CD4-positive, alpha-beta memory T cell (primary cell): ENCODE measurements at places on chromosomes 13 and 19. TPM values are rescaled to one million over a fixed set of nuclear protein-coding genes. Genes with fewer than 3 reads are reported as not detected.

DNA sequence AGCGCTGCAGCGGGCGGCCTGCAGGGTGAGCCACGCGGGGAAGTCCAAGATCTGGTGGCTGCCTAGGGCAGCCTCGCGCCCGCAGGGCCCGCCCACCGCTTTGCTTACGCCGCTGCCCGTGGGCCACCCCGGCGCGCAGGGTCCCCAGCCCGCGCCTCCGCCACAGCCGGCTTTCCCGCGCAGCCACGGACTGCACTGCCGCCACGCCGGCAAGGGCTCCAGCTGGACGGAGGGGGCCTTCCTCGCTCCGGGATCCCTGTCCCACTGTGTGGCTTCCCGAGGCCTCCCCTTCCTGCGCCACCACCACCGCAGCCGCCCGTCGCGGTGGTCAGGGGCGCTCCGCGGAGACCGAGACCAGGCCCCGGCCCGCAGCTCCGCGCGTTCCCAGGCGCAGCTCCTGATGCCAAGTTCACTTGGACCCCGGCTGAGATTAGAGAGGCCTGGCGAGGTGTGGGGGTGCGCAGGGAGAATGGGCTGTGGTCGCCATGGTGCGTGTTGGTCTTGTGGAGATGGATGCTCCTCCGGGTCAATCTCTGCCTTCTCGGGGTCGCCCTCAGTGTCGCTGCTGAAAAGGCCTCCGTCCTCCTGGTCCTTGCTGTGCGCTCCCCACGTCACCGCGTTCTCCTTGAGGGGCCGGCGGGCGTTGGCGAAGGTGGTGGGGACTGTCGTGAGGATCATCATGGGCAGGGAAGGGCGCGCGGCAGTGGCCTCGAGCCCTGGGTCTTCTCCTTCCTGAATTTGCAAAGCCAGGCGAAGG is 17.9 kb upstream of the RNF17 start:
- DNase-seq, result no peak

DNA sequence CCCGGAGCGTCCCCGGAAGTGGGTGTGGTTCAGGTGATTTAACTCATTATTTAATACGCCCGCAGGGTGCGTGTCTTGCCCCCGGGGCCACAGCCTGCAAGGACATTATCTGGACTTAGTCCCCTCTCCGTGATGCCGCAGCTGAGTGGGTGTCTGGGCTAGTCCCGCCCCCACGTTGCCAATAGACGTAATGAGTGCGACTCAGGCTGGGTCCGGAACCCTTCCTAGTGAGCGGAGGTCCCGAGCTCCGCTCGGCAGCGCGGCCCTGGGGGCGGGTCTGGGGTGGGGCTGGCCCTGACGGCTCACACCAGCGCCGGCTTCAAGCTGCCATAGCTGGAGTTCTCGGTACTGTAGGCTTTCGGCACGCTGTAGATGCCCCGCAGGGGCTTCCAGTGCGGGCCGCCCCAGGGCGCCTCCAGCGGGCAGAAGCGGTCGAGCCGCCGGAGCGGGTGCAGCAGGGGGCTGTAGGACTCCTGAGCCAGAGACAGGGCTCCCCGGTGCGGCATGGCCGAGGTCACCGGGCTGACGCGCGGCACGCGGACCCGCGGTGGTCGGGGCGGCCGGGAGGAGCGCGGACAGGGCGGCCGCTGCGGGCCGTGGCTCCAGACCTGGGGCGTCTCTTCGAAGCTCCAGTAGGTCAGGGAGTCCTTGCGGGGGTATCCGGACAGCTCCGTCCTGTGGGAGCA is 918 bp upstream of the LHB start:
- DNase-seq, result peak; percentile 76

GRCh38 chr19:48868114-48868886 is at the start of gene PLEKHA4:
Gene PLEKHA4 (minus strand): TSS chr19:48868617. CDS start chr19:48867620, 997 bp downstream.
- DNase-seq, result no peak

GRCh38 chr13:27018882-27019281 is 152.7 kb downstream of the USP12 start:
- no peak for DNase-seq

- DNase-seq, result no peak
Measured at GRCh38 chr13:19860884-19861655, 2.4 kb downstream of the ZMYM5 start.

DNA sequence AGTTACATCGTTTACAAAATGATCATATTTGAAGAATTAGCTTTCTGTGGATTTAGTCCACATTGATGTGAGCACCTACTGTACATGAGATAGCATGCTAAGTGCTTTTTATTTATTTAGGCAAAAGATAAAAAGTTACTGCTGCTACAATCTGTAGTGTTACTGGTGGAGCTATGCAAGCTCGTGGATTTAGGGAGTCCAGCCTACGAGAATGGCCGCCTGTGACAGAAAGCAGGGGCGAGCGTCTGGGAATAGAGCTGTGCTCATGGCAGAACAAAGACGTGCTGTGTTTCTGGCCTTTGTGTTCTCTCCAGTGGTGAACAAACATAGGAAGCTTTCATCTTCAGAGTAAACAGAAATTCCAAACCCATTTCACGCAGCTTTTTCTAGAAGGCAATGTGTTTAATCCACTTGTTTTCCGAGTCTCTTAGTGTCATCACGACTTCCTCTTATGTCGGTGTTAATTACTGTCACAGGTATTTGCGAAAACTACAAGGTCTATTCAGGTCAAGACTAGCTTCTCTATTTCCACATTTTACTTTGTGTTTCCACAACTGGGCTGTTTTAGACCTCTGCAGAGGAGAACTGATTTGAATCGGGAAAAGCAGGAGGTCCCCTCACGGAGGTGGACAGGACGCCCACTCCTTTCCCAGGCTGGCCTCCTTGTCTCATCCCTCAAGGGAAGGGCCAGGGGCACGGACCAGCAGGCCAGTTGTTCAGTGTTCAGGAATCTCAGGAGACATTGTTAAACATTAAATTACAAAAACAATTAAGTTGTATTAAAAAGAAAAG is 67.3 kb downstream of the ATP11A start:
- no peak for DNase-seq

TSHZ3 gene
- 0.57 TPM for polyA plus RNA-seq

GARIN5A gene
- 0.44 TPM for polyA plus RNA-seq
